ENCODE measurements at places on chromosomes 1 and 21.

DNA sequence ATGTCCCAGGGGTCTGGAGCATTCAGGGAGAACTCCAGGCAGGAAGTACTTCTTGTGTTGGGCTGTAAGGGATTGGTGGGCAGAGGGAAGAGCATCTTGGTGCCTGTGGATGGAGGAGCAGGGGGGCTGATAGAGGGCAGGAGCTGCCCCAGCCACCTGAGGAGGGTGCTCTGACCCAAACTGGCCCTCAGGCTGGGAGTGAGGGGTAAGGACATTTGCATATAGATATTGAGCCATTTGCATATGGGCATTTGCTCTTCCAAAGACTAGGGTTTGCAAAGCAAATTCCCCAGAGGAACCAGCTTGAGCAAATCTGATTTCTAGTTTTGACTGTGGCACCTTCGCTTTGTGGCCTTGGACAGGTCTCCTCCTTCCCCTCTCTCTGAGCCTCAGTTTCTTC, 18.2 kb downstream of the ZNF362 start:
- no peaks in the 10 kb centered on the region for H3K27me3 ChIP-seq
- DNase-seq, result no peak
- peak overlapping the region; percentile 5 for H3K27ac ChIP-seq
- H3K4me3 ChIP-seq, result no peak overlapping the region
- H3K36me3 ChIP-seq, result peaks cover 42% of the 10 kb centered on the region
- H3K4me1 ChIP-seq, result peaks cover 28% of the 10 kb centered on the region

DNA sequence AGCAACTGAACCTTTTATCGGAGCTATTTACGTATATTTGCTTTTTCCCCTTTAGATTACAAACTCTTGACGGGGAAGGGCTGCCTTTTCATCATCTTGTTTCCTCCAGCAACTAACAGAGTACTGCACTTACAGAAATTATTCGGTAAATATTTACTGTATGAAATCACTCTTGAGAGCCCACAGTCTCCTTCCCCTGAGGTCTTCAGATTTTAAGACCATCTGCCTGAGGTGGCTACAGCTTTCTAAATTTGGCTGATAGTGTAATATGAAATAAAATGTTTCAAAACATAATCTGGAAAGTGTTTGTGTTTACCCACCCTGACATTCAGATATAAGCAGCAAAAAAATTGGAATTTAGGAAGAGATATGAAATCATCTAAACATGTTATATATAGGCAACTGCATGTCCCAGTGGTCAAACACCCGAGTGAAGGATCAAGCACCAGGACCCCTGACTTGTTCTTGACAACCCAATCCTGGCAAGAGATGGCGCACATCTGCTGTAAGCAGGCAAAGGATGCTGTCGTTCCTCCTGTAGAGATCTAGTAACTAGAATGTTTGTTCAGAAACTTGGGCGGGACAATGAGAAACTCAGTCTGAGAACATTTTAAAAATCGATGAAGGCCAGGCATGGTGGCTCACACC, 60.9 kb downstream of the SIPA1L2 start:
- H3K4me3 ChIP-seq, result no peak overlapping the region
- DNase-seq, result no peak
- no peaks in the 10 kb centered on the region for H3K27me3 ChIP-seq
- peaks cover 10% of the 10 kb centered on the region for H3K4me1 ChIP-seq
- H3K27ac ChIP-seq, result no peak overlapping the region

DNA sequence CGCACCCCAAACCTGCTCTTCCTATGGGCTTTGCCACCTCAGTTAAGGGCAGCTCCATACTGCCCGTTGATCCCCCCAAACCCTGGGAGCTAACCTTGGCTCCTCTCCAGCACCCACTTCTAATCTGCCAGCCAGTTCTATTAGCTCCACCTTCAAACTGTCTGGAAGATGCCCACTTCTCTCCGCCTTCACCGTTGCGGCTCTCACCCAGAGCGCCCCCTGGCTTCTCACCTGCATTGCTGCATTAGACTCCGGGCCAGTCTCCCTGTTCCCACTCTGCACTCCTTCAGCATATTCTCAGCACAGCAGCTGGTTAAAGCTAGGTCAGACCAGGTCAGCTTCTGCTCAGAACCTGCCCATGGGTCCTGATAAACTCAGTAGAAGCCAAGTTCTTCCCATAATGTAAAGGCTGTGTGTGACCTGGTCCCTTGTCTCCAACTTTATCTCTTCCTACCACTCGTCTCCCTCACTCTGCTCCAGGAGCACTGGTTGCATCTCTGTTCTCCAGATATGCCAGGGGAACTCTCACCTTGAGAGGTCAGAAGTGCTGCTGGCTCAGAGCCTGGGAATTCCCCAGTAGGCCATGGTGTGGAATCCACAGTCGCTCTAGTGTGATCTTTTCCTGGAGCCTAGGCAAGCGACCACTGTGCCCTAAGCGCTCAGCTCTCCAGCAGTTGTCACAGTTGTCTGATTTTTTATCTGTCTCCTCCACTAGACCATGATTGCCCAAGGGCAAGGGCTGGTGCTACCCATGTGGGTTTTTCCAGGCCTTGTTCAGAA, 150.3 kb downstream of the HMGB4 start:
- no peaks in the 10 kb centered on the region for H3K27me3 ChIP-seq
- H3K36me3 ChIP-seq, result no peaks in the 10 kb centered on the region
- H3K4me1 ChIP-seq, result no peaks in the 10 kb centered on the region

GRCh38 chr1:161928056-161928455, 95.6 kb downstream of the OLFML2B start:
- no peaks in the 10 kb centered on the region for H3K27me3 ChIP-seq
- no peaks in the 10 kb centered on the region for H3K36me3 ChIP-seq
- no peak for DNase-seq
- no peak overlapping the region for H3K4me3 ChIP-seq
- H3K4me1 ChIP-seq, result peaks cover 6% of the 10 kb centered on the region

GRCh38 chr1:205961991-205962820, 18.9 kb upstream of the SLC26A9 start:
- DNase-seq, result no peak
- H3K27ac ChIP-seq, result no peak overlapping the region
- no peak overlapping the region for H3K4me3 ChIP-seq
- no peaks in the 10 kb centered on the region for H3K4me1 ChIP-seq

DNA sequence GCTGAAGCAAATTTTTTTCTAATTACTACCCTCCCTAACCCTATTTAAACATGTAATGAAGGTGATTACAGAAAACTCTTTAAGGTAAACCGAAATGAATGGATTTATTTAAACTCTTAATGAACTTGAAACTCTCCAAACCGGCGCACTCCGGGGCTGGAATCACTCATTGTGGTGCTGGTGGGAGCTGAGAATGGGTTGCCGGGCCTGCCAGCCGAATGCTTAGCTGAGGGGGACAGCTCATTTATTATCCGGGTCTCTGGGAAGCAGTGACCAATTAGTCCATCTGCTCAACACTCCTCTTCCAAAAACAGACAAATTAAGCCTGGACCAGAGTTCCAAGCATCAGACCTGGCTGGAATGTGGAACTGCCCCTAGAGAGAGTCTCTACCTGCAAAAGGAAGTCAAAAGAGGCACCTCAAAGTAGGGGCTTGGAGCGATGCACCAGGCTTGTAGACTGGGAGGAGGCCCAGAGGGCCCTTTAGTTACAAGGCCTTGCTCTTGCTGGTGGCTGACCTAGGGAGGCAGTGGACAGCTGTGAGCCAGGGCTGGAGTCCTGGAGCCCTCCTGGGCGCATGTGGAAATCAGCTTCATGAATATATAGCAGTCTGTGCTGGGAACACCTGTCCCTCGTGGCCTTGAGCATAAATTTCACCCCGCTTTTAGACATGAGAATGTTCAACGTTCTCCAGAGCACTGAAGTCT, 320.7 kb downstream of the AJAP1 start:
- no peaks in the 10 kb centered on the region for H3K4me1 ChIP-seq
- H3K4me3 ChIP-seq, result no peak overlapping the region
- H3K27ac ChIP-seq, result no peak overlapping the region
- DNase-seq, result no peak
- no peaks in the 10 kb centered on the region for H3K36me3 ChIP-seq

GRCh38 chr1:244941121-244941520, 76.8 kb upstream of the HNRNPU start:
- H3K27me3 ChIP-seq, result no peaks in the 10 kb centered on the region
- H3K4me3 ChIP-seq, result no peak overlapping the region
- H3K27ac ChIP-seq, result no peak overlapping the region
- no peaks in the 10 kb centered on the region for H3K4me1 ChIP-seq

GRCh38 chr1:168822911-168823310, 93.9 kb upstream of the DPT start:
- DNase-seq, result no peak
- H3K36me3 ChIP-seq, result no peaks in the 10 kb centered on the region
- no peaks in the 10 kb centered on the region for H3K27me3 ChIP-seq
- H3K4me1 ChIP-seq, result no peaks in the 10 kb centered on the region
- H3K27ac ChIP-seq, result no peak overlapping the region

DNA sequence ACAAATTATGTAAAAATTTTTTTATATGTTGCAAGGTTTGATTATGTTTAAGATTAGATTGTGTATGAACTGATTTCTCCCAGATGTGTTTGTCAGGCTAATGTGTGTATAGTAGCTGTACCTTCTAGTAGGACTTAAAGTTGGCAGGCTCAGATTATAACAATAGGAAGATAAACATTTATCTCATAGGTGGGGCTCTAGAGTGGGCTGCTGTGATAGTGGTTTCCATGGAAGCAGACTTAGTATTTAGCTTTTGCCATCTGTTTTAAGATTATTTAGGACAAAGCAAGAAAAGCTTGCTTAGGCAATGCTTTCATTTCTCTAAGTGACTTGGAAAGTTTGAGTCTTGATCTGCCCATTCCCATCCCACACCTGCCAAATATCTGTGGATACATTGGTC, 187.7 kb upstream of the CACYBP start:
- no peak overlapping the region for H3K27ac ChIP-seq
- H3K36me3 ChIP-seq, result no peaks in the 10 kb centered on the region
- DNase-seq, result no peak
- H3K4me1 ChIP-seq, result no peaks in the 10 kb centered on the region
- no peaks in the 10 kb centered on the region for H3K27me3 ChIP-seq

GRCh38 chr1:50109647-50110075, 941 bp downstream of the ELAVL4 start:
- H3K4me1 ChIP-seq, result peaks cover 4% of the 10 kb centered on the region
- DNase-seq, result no peak
- H3K27me3 ChIP-seq, result peaks cover 14% of the 10 kb centered on the region

DNA sequence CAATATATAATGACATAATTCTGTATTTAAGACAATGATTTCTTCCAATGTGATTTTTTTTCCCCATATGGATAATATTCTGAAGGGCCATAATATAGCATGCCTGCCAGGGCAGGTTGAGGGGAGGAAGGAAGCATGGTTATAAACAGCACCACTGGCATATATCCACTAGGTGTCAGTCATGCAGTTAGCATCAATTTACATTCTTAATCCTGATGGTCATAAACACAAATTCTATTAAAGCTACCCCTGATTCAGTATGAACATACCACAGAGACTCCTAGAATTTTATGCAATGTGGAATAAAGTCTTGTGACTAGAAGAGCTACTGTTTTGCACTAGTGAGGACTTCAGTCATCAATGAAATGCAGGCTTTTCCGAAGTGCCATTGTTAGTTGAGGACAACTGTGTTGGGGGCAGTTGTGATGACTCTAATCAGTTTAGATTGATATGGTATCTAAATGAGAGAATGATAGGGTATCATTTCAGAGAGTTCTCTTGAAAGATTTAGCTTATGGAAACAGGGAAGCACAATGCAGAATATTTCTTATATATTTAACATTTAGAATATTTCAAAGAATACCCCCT, 342.7 kb upstream of the NR5A2 start:
- H3K27me3 ChIP-seq, result no peaks in the 10 kb centered on the region
- no peak overlapping the region for H3K4me3 ChIP-seq
- H3K27ac ChIP-seq, result no peak overlapping the region
- peak; percentile 60 for DNase-seq

- H3K36me3 ChIP-seq, result no peaks in the 10 kb centered on the region
- H3K4me3 ChIP-seq, result peak overlapping the region; percentile 77
- peak; percentile 89 for DNase-seq
- peaks cover 15% of the 10 kb centered on the region for H3K4me1 ChIP-seq
- H3K27me3 ChIP-seq, result no peaks in the 10 kb centered on the region
- H3K27ac ChIP-seq, result peak overlapping the region; percentile 87
These were observed 996 bp upstream of the ZZZ3 start for GRCh38 chr1:77683160-77684148.

GRCh38 chr1:68704800-68705443, 208.0 kb upstream of the DEPDC1 start:
- H3K36me3 ChIP-seq, result no peaks in the 10 kb centered on the region
- H3K27ac ChIP-seq, result no peak overlapping the region

GRCh38 chr1:16275591-16275990, 38.6 kb upstream of the CPLANE2 start:
- H3K36me3 ChIP-seq, result no peaks in the 10 kb centered on the region
- H3K4me1 ChIP-seq, result no peaks in the 10 kb centered on the region
- no peak overlapping the region for H3K4me3 ChIP-seq
- no peak overlapping the region for H3K27ac ChIP-seq
- no peaks in the 10 kb centered on the region for H3K27me3 ChIP-seq

DNA sequence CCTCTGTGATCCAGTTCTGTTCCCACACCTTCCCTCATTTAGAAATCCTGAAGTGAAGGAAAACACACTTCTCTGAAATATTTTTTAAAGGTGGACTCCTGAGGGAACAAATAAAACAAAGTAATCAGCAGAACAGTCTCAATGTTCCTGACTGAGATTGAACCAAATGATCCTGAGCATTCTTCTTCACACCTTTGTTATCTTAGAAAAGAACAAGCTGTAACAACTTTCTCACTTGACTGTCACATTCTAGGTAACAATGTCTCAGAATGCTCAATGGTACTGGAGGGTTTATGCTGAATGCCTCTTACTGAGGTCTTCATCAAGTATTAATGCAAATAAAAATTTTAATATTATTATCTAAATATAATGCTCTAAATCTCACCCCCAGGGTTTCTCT, 40.4 kb upstream of the RGS2 start:
- no peaks in the 10 kb centered on the region for H3K36me3 ChIP-seq
- no peak overlapping the region for H3K4me3 ChIP-seq
- no peak overlapping the region for H3K27ac ChIP-seq
- H3K4me1 ChIP-seq, result no peaks in the 10 kb centered on the region
- DNase-seq, result no peak

- H3K27me3 ChIP-seq, result no peaks in the 10 kb centered on the region
- H3K27ac ChIP-seq, result no peak overlapping the region
- no peaks in the 10 kb centered on the region for H3K4me1 ChIP-seq
- no peaks in the 10 kb centered on the region for H3K36me3 ChIP-seq
- DNase-seq, result no peak
These were observed 59.1 kb downstream of the NFIA start for GRCh38 chr1:61141288-61142042.

All from CD4-positive, alpha-beta T cell (primary cell).